HFFc6 (cell line): ENCODE measurements at places on chromosomes 12 and 14. TPM values are rescaled to one million over a fixed set of nuclear protein-coding genes. Genes with fewer than 3 reads are reported as not detected.

GRCh38 chr14:68325267-68325807 is 467.5 kb downstream of the ZFP36L1 start:
- DNase-seq, result no peak
- peaks cover 5% of the 10 kb centered on the region for H3K27me3 ChIP-seq
- H3K4me1 ChIP-seq, result no peaks in the 10 kb centered on the region
- no peak overlapping the region for H3K27ac ChIP-seq
- H3K4me3 ChIP-seq, result no peak overlapping the region

GRCh38 chr12:57268264-57268663 is 17.3 kb upstream of the STAC3 start:
- H3K27ac ChIP-seq, result peak overlapping the region; percentile 70
- H3K4me1 ChIP-seq, result peaks cover 27% of the 10 kb centered on the region
- H3K27me3 ChIP-seq, result no peaks in the 10 kb centered on the region; the same call in 1 of the 2 replicates
- no peak overlapping the region for H3K4me3 ChIP-seq
- H3K36me3 ChIP-seq, result peaks cover 14% of the 10 kb centered on the region
- DNase-seq, result peak; percentile 52

- no peak overlapping the region for H3K27ac ChIP-seq
- no peaks in the 10 kb centered on the region for H3K4me1 ChIP-seq
- H3K36me3 ChIP-seq, result no peaks in the 10 kb centered on the region
- H3K4me3 ChIP-seq, result no peak overlapping the region
- no peak for DNase-seq
Measured at GRCh38 chr14:105503935-105504692, 13.1 kb downstream of the TEDC1 start.

DNA sequence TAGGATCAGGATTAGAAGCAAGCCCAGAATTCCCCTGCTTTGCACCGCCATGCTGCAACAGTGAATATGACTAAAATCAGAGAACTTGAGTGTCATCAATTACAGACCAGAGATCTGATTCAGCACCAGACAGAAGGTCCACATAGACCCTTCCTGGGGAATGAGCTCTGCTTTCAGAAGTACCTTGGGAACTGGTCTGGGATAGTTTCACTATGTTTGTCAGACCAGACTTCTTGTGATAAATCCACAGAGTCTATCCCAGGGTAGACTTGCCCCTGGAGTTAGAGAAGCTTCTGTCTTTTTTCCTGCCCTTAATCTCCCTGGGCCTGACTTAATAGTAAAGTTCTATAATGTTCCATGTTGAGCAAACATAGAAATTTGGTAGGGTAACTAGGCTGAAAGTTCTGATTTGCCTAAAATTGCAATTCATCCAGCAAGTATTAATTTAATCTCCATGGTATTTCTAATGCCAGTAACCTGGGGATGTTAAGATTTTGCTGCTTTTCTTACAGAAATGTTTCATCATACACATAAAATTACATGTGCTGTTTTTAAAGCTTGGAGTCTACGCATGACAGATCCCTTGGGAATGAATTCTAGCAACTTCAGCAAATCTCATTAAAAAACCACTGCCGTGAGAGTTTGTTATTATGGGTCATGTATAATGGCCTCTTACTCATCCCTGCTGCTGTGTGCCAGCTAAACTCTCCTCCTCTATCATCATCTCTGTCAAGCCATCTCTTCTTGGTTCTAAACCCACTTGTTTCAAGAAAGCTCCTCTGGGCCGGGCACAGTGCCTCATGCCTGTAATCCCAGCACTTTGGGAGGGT is 61.3 kb upstream of the METAP2 start:
- H3K27ac ChIP-seq, result peak overlapping the region; percentile 78
- H3K36me3 ChIP-seq, result no peaks in the 10 kb centered on the region
- peak; percentile 96 for DNase-seq
- peaks cover 6% of the 10 kb centered on the region for H3K27me3 ChIP-seq
- peaks cover 23% of the 10 kb centered on the region for H3K4me1 ChIP-seq

The LIMA1 gene
- 259 and 315 TPM in 2 replicates for total RNA-seq

GRCh38 chr12:44775901-44776300 is 100.2 kb downstream of the NELL2 start:
- no peak overlapping the region for H3K27ac ChIP-seq
- no peaks in the 10 kb centered on the region for H3K36me3 ChIP-seq
- H3K27me3 ChIP-seq, result no peaks in the 10 kb centered on the region
- no peak overlapping the region for H3K4me3 ChIP-seq
- DNase-seq, result no peak

GRCh38 chr14:81303258-81303935 is 82.6 kb upstream of the GTF2A1 start:
- H3K4me1 ChIP-seq, result no peaks in the 10 kb centered on the region
- no peaks in the 10 kb centered on the region for H3K36me3 ChIP-seq
- peaks cover 3% of the 10 kb centered on the region; the same call in 1 of the 2 replicates for H3K27me3 ChIP-seq

GRCh38 chr12:52277486-52278245 is 3.2 kb downstream of the KRT86 start:
- no peak for DNase-seq
- peaks cover 55% of the 10 kb centered on the region for H3K4me1 ChIP-seq
- no peak overlapping the region for H3K27ac ChIP-seq
- peaks cover 3% of the 10 kb centered on the region for H3K27me3 ChIP-seq
- H3K36me3 ChIP-seq, result peaks cover 2% of the 10 kb centered on the region; the same call in 1 of the 2 replicates
- no peak overlapping the region; the same call in 1 of the 2 replicates for H3K4me3 ChIP-seq

DNA sequence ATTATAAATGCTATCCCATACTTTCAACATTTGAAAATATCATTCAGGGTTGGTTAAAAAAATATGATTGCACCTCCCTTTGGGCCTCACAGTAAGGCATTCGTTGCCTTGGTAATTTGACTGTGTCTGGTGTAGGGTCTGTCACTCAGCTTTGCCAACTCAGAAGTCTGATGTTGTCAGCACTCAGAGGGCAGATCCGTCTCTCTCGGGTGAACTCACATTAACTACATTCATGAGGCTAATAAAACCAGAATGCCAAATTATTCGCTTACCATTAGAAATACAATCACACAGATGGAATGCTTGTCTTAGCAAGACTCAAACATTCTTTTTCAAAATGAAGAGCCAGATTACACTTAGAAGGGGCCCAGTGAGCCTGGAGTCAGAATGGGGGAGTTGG is 53.0 kb downstream of the NPAS3 start:
- DNase-seq, result no peak
- no peak overlapping the region for H3K4me3 ChIP-seq
- H3K27me3 ChIP-seq, result peaks cover 4% of the 10 kb centered on the region; the same call in 1 of the 2 replicates
- no peaks in the 10 kb centered on the region for H3K36me3 ChIP-seq

GRCh38 chr12:6614513-6615172 is 7.5 kb upstream of the CHD4 start:
- peak overlapping the region; percentile 82 for H3K27ac ChIP-seq
- peak; percentile 10 for DNase-seq
- H3K27me3 ChIP-seq, result peaks cover 2% of the 10 kb centered on the region
- H3K4me1 ChIP-seq, result peaks cover 29% of the 10 kb centered on the region
- no peak overlapping the region; the same call in 1 of the 2 replicates for H3K4me3 ChIP-seq

The OR6C2 gene
- not detected in 3 replicates for total RNA-seq

The AHNAK2 gene
- 43.4 to 74.7 TPM (median 53.0 TPM) in 3 replicates for total RNA-seq

The CLEC7A gene
- not detected in 3 replicates for total RNA-seq

The GLIPR1L1 gene
- total RNA-seq, result not detected in 3 replicates

DNA sequence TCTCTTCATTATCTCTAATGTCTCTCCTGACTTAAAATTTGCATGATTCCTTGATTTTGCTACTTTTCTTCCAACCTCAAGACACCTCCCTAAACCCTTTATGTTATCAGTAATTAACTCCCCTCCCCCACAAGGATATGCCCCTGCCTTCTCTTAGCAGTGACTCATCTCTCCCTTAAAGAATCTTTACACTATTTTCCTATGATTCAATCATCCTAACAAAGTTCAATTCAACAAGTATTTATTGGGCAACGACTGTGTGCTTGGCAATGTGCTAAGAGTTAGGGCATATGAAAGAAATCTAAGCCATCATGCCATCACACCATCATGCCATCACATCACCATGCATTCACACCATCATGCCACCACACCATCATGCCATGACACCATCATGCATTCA is 80.1 kb downstream of the ANO2 start:
- no peak for DNase-seq
- no peaks in the 10 kb centered on the region; the same call in 1 of the 2 replicates for H3K4me1 ChIP-seq
- no peaks in the 10 kb centered on the region for H3K36me3 ChIP-seq
- peaks cover 6% of the 10 kb centered on the region for H3K27me3 ChIP-seq

GRCh38 chr14:77557391-77557790 is 58.8 kb upstream of the ISM2 start:
- H3K36me3 ChIP-seq, result peaks cover 39% of the 10 kb centered on the region
- H3K4me1 ChIP-seq, result peaks cover 17% of the 10 kb centered on the region
- peaks cover 2% of the 10 kb centered on the region for H3K27me3 ChIP-seq
- no peak overlapping the region for H3K27ac ChIP-seq

The FAM181A gene
- total RNA-seq, result not detected in 3 replicates

GRCh38 chr14:73889376-73889775 is 2.7 kb downstream of the ZNF410 start:
- peaks cover 57% of the 10 kb centered on the region for H3K4me1 ChIP-seq
- no peaks in the 10 kb centered on the region for H3K27me3 ChIP-seq
- H3K27ac ChIP-seq, result peak overlapping the region; percentile 98
- H3K36me3 ChIP-seq, result peaks cover 13% of the 10 kb centered on the region
- peak overlapping the region; percentile 87 for H3K4me3 ChIP-seq
- DNase-seq, result no peak

- H3K27ac ChIP-seq, result no peak overlapping the region
- no peak for DNase-seq
- no peak overlapping the region for H3K4me3 ChIP-seq
- peaks cover 16% of the 10 kb centered on the region for H3K36me3 ChIP-seq
- H3K4me1 ChIP-seq, result peaks cover 33% of the 10 kb centered on the region
- no peaks in the 10 kb centered on the region; the same call in 1 of the 2 replicates for H3K27me3 ChIP-seq
Measured at GRCh38 chr12:94998326-94998725, 5.2 kb downstream of the NDUFA12 start.

- no peak overlapping the region for H3K27ac ChIP-seq
- peaks cover 1% of the 10 kb centered on the region; the same call in 1 of the 2 replicates for H3K27me3 ChIP-seq
- H3K4me3 ChIP-seq, result no peak overlapping the region
- peaks cover 16% of the 10 kb centered on the region for H3K4me1 ChIP-seq
- no peaks in the 10 kb centered on the region for H3K36me3 ChIP-seq
Measured at GRCh38 chr12:41532072-41532471, 344.0 kb downstream of the PDZRN4 start.

DNA sequence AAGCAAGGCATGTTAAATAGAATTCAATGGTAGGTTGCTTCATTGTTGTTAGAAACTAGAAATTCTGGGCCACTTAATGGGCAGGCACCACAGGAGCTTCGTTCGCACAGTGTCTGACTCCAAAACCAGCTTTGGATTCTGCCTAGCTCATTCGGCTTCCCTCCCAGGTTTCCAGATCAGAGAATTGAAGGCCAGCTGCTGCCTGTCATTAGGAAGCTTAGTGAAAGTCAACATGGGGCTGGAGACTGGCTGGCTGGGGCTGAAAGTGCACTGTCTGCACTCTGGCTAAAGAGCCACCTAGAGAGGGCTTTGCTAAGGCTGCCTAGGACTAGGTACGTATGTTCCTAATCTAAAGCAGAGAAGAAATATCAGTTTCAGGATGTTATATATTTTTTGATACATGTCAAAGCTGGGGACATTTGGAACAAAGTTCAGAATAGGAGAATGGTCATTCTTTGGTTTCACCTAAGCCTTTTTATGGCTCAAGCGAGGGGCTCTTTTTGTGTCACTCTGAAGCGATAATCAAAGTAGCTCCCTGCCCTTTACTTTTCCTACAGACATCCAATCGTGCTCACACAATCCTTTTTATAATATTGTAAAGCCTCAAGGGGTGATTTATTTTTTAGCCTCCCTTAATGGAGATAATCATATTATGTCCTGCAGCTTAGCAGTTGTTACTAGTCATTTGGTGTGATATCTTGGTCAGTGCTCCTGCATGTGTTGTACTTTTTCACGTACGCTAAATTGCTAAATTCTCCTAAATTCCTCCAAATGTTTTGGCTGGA is 238.5 kb upstream of the NAV3 start:
- DNase-seq, result no peak
- H3K27ac ChIP-seq, result no peak overlapping the region
- peaks cover 6% of the 10 kb centered on the region; the same call in 1 of the 2 replicates for H3K4me1 ChIP-seq
- no peaks in the 10 kb centered on the region; the same call in 1 of the 2 replicates for H3K27me3 ChIP-seq
- no peaks in the 10 kb centered on the region for H3K36me3 ChIP-seq

- no peak overlapping the region for H3K27ac ChIP-seq
- peaks cover 3% of the 10 kb centered on the region for H3K27me3 ChIP-seq
- DNase-seq, result no peak
Measured at GRCh38 chr12:115519359-115519758, 758.1 kb downstream of the MED13L start.

The TSPAN8 gene
- total RNA-seq, result not detected in 2 replicates

DNA sequence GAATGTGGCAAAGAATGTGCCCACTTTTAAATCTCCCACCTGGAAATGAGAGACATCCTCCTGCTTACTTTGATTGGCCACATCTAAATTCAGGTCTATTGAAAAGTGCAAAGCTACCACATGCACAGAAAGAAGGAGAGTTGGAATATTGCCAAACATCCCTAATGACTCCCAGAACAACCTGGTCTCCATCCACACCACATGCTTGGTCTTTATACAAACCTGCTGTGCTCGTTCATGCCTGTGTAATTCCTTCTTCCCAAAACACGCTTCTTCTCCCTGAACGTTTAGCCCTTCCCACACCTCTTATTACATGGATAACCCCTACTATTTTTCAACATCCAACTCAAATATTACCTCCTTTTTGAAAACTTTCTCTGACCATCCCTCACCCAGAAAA is 66.2 kb upstream of the BCL2L14 start:
- no peak for DNase-seq
- H3K36me3 ChIP-seq, result no peaks in the 10 kb centered on the region
- H3K27ac ChIP-seq, result no peak overlapping the region
- H3K27me3 ChIP-seq, result peaks cover 23% of the 10 kb centered on the region
- H3K4me1 ChIP-seq, result peaks cover 34% of the 10 kb centered on the region

GRCh38 chr14:102239231-102239630 is 65.7 kb downstream of the MOK start:
- H3K27me3 ChIP-seq, result no peaks in the 10 kb centered on the region; the same call in 1 of the 2 replicates
- no peaks in the 10 kb centered on the region; the same call in 1 of the 2 replicates for H3K36me3 ChIP-seq
- peaks cover 7% of the 10 kb centered on the region; the same call in 1 of the 2 replicates for H3K4me1 ChIP-seq
- no peak for DNase-seq
- H3K4me3 ChIP-seq, result no peak overlapping the region

- H3K27ac ChIP-seq, result no peak overlapping the region; the same call in 1 of the 2 replicates
- no peak overlapping the region for H3K4me3 ChIP-seq
- no peaks in the 10 kb centered on the region for H3K27me3 ChIP-seq
- no peaks in the 10 kb centered on the region; the same call in 1 of the 2 replicates for H3K36me3 ChIP-seq
- no peak for DNase-seq
- H3K4me1 ChIP-seq, result peaks cover 47% of the 10 kb centered on the region
Measured at GRCh38 chr14:65231286-65231980, 129.1 kb upstream of the MAX start.

DNA sequence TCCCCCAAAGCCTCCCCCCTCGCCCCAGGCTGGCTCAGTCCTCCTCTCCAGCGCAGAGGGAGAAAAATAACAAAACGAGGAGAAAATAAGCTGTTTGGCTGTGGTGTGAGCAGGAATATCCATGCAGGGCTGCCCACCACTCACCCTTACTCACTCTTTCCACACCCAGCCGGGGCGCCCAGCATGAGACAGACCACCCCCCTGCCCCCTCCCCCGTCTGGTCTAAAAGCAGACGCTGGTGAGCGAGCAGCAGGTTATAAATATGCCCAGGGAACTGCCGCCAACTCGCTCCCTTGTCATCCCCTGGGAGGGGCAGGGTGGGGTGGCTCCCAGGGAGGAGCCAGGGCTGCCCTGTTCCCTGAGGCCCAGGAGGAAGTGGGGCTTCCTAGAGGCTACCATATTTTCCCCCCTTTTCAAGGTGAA is 7.4 kb downstream of the WNT1 start:
- peaks cover 7% of the 10 kb centered on the region for H3K4me1 ChIP-seq
- no peak for DNase-seq
- no peak overlapping the region for H3K4me3 ChIP-seq
- no peak overlapping the region for H3K27ac ChIP-seq

The MLEC gene
- 198 to 243 TPM (median 211 TPM) in 3 replicates for total RNA-seq

The SCN8A gene
- 13.4 to 16.4 TPM (median 14.1 TPM) in 3 replicates for total RNA-seq
